Karpas-422 (cell line): ENCODE measurements at places on chromosomes 5 and 9. TPM values are rescaled to one million over a fixed set of nuclear protein-coding genes. Genes with fewer than 3 reads are reported as not detected.

The ESM1 gene
- total RNA-seq, result not detected in 2 replicates

The TNFSF15 gene
- total RNA-seq, result 20.6 and 32.5 TPM in 2 replicates

GRCh38 chr5:77305222-77305846 is 94.9 kb downstream of the PDE8B start:
- DNase-seq, result no peak

- no peak for DNase-seq
Observed at GRCh38 chr5:172266071-172266675, 17.4 kb downstream of the UBTD2 start.
